ENCODE measurements at places on chromosomes 12 and 14.

DNA sequence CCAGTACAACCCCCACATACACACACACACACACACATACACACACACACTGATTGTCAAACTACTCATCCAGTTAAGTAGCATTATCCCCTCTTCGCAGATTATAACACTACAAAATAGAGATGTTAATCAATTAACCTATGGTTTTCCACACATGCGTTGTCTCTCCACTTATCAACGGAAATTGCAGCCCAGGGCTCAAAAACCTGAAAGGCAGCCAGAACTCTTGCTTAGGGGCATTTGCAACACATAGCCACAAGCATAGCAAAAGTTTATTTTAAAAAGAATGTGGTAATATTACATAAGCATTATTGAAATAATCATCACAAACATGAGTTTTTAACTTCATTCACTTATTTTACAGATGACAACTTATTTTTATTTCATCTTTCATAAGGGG is 265.8 kb downstream of the SLC16A7 start:
- no peak for DNase-seq

- DNase-seq = no peak
These were observed 236.1 kb downstream of the CEP128 start for GRCh38 chr14:80705241-80705980.

- no peak for DNase-seq
These were observed 3.1 kb upstream of the TPH2 start for GRCh38 chr12:71935594-71935993.

GRCh38 chr12:100913872-100914592 is 119.5 kb downstream of the ANO4 start:
- DNase-seq = no peak

DNA sequence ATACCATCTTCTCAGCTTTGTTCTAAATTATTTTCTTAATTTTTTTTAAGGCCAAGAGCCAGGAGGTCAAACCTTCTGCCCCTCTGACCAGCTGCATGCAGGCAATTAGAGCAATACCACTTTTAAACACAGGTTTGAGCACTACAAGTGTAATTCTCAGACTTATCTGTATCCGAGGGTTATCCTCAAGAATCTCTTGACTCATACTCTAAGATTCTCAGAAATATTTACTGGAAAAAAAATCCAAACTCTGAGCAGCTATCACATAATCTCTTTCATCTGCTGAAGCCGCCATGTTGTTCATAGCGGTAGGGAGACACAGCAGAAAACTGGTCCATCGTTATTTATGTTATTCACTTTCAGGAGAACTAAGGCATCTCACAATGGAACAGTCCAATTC is 27.4 kb upstream of the PTHLH start:
- no peak for DNase-seq

DNA sequence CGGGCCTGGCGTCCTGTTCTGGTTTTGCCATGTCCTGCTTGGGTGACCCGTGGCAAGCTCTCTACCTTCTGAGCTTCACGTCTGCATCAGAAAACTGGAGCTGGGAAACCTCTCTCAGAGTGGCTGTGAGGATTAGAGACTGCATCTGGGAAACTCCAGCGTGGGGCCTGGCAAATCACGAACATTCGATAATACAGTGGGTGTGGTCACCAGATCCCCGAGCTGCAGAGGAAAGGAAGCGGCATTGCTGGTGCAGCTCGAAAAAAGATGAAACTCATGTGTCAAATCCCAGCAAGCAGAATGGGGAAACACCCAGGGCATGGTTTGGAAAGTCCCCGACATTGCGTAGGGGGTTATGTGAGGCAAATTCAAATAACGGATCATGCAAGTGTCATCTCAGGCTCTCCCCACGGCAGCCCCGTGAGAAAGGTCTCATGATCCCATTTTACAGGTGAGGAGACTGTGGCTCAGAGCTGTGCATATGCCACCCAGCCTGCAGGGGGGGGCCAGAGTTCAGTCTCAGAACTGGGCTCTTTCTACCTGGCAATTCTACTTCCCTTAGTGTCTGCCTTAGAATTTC is 98.1 kb upstream of the VRK1 start:
- DNase-seq = no peak

- DNase-seq = no peak
These were observed 154.0 kb upstream of the DIO3 start for GRCh38 chr14:101407328-101407727.

GRCh38 chr12:105476616-105477015 is 146.1 kb downstream of the C12orf75 start:
- no peak for DNase-seq

- no peak for DNase-seq
These were observed 263.2 kb downstream of the SEC23A start for GRCh38 chr14:38839694-38840365.

- no peak for DNase-seq
These were observed 4.5 kb upstream of the DCAF11 start for GRCh38 chr14:24110060-24110459.

DNA sequence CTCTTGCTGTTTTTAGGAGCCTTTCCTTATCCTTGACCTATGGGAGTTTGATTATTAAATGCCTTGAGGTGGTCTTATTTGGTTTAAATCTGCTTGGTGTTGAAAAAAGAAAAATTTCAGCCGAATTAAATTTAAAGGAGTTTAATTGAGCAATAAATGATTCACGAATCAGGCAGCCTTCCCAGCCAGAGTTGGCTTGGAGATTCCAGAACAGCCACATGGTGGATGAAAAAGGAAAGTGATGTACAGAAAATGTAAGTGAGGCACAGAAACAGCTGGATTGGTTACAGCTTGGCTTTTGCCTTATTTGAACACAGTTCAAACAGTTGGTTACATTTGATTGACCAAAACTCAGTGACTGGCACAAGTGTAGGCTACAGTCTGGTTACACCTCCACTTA is 69.7 kb downstream of the WASHC3 start:
- DNase-seq = no peak

GRCh38 chr14:104227806-104228205 is 89.4 kb downstream of the KIF26A start:
- no peak for DNase-seq

All from NCI-H510A treated with DMSO at 0.1 percent for 48 hours (cell line).